ENCODE measurements at places on chromosomes 6 and 20. TPM values are rescaled to one million over a fixed set of nuclear protein-coding genes. Genes with fewer than 3 reads are reported as not detected.
A peak's percentile ranks its signal among the peaks of the same experiment; 100 is the strongest.

DNA sequence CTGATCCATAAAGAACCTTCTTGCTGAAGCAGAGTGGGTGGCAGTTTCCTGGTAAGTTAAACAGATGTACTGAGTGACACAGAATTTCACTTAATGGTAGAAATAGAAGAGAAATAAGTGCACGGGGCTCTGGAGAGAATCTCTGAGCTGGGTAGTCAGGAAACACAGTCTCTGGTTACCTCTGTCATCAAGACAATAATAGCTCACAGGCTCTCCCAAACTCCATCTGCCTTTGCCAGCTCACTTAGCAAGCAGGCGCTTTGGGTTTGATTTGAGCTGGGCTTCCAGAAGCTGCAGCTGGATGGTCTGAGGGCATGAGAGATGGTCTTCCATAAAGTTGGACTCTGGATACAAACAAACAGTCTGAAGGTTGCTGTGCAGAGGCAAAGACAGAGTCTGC is 39.6 kb upstream of the PRSS35 start:
- no peak for DNase-seq

DNA sequence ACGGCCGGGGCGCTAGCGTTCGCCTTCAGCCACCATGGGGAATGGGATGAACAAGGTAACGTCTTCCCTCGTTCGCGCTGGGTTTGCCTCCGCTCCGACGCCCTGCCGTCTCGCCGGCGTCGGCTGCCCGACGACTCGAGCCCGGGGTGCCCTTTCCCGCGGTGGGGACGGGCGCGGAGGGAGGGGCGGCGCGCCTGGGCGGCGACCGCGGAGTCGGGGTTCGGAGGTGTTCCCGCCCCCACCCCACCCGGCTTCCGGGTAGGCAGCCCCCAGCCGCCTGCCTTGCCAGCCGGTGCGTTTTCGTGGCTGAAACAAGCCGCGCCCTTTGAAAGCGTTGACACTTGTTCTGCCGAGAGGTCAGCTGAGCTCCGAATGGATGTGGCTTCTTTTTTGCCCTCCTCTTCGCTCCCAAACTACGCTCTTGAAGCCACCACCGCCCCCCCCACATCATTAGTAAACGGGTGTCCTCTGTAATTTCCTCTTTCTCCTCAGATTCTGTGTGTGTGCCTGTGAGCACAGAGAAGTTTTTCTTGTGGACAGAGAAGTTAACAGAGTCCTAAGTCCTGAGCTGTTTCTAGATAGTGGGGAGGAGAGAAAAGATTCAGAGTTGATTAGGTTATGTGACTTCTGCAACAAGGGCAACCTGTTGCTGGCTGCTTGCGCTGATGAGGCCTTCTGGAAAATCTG is 362 bp downstream of the DUSP22 start:
- no peak for DNase-seq

DNA sequence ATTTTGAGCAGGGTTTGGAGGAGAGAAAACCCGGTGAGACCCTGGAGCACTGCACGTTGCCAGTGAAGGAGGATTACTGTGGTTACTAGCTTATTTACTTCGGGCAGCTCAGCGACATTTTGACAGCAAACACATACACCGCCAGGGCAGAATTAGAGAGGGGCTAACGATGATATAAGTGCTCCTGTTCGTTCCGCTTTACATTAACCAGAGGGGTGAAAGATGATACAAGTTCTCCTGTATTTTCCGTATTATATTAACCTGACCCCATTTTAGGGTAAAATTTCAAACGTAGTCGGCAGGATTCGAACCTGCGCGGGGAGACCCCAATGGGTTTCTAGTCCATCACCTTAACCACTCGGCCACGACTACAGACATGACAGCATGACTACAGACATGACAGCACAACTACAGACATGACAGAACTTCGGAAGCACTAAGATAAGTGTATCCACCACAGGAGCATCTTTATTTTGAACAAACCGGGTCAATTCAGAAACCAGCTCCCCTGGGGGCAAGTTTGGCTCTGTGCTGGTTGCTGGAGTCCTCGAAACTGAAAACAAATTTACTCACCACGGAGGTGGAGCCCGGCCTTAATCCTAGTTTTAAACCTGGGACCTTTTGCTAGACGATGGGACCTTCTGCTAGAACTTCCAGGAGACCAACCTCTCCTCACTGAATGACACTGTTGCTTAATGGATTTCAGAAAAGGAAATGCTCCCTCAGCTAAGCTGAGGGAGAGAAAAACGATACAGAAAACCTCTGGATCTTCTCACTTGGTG is 80.4 kb upstream of the ZNF184 start:
- no peak for DNase-seq

- DNase-seq = no peak
Observed at GRCh38 chr6:163954088-163954775, 539.7 kb downstream of the QKI start.

DNA sequence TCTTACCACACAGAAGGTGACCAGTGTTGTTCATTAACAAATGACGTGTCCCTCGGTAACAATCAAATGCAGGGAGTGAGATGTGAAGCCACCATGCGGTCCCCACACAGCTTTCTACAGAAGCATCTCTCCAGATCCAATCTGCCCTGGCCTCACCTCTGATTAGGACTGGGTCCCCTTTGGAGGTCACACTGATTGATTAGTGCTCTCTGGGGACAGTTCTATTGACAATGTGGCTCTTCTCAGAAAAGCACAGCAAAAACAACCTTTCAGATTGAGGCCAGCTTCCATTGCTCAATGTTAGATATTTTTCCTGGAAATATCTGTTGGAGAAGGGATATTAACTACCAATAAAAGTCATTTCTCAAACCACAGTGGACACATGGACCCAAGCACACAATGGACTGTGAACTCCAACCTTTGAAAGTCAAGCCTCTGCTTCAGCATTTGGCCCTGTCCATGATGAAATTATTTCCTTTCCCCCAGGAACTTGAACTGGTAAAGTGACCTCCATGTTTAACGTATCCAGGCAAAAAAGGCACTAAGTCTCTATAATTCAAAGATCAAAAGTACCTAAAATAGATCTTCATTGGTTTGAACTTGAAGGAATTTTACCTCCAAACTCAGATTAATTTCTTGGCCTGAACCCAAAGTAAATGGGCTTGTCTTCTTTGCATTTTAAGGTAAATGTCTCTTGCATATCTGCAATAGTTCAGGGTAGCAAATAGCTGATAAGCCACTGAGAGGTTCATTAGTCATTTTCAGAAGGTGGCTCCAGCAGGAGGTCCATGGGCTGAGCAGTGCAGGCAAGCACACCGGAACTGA is 118.5 kb downstream of the FOXA2 start:
- DNase-seq = no peak

- no peak for DNase-seq
Observed at GRCh38 chr6:34065466-34066217, 80.2 kb downstream of the GRM4 start.

Gene AGPAT4
- 8.6 TPM for total RNA-seq

DNA sequence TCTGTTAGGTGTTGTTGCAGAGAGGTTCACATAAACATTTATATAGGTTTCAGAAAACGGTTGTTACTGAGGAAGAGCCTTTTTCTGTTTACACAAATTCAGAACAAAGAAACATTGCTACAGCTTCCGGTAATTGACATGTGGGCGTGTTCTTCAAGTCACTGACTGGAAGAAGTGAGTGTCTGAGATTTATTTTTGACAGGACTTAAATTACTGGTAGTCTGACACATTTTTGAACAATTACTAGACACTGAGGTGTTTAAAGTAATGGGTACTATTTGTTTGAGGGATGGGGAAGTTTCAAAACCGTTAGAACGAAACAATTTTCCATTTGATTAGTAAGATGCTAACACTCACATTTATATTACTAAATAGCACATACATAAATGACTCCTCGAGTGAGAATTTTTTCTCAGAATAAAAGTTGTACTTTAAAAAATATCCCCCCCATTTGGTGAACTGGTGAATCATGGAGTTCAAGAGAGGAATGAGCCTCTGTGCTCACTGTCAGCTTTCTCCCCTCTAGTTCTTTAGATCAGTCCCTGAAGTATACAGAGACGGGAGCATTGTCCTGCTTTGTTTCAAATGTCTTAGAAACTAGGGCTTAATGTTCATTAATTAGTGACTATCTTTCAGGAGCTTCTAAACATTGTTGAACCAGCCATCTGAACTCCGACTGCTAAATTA is 98.7 kb downstream of the TSHZ2 start:
- DNase-seq = no peak

Gene SDC4
- 155 TPM for total RNA-seq

Gene TENT5A
- total RNA-seq = 4.3 TPM

Gene SPATS1
- not detected for total RNA-seq

DNA sequence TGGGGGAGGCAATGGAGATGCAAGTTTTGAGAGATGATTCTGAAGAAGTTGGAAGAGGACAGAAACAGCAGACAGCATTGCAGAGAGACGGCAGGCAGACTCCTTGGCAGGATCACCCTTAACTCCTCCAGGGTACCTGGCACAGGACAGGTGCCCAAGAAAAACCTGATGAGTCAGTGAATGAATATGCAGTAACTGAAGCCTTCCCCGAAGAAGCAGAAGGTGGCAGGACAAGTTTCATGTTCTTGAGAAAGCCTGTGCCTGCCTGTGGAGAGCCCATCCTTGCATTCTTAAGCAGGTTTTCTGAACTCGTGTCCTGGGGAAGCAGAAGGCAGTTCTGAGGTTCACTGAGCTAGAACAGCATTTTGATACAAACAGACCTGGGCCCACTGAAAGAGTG is 79.6 kb upstream of the SASH1 start:
- peak; percentile 52 for DNase-seq

Gene PNLDC1
- not detected for total RNA-seq

GRCh38 chr6:6384520-6384919 is 64.1 kb upstream of the F13A1 start:
- no peak for DNase-seq

DNA sequence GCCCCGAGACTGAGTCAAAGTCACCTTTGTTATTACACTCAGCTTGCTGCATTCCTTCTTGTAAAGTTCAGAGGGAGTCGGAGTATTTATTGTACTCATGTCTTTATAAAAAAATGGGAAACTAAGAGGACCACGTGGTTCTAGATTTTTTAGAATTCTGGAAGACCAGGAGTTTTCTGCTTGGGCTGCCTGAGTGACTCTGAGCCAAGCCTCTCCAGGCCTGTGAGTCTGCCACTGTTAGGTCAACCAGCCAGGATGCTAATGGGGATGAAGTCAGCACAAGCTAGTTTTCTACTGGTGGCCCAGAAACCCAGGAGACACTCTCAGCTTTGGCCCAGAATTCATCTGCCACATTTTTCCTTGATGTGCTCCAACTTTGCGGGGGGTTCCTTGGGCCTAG is 453.5 kb upstream of the SULF2 start:
- no peak for DNase-seq

Gene FAM229B
- 3.6 TPM for total RNA-seq

DNA sequence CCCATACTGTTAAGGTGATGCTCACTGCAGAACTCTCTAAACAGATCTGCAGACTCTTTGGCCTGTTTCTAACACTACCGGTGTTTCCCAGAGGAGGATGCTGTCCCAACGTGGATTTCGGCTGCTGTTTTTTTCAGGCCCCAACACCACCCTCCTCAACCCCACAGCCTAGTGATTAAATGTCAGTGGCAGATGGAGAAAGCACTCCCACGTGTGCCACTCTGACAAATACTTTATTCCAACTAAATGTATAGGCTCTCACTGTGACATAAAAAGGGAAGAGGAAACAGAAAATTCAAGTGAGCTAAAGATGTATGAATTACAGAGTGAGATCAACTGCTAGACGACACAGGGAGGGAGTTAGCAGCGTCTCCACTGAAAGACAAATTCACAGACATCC is 3.6 kb downstream of the TBC1D20 start:
- no peak for DNase-seq
